ENCODE measurements at places on chromosomes 13 and 19. TPM values are rescaled to one million over a fixed set of nuclear protein-coding genes. Genes with fewer than 3 reads are reported as not detected.

TMPRSS9 gene
- total RNA-seq, result not detected

C19orf73 gene
- total RNA-seq, result 1.2 TPM

EPSTI1 gene
- total RNA-seq, result 2.4 TPM

KLF12 gene
- total RNA-seq, result 11.5 TPM

ZNF665 gene
- total RNA-seq, result 4.4 TPM

NOP53 gene
- 47.3 TPM for total RNA-seq

LHB gene
- total RNA-seq, result not detected

PRSS57 gene
- not detected for total RNA-seq

CALR3 gene
- not detected for total RNA-seq

RNF225 gene
- total RNA-seq, result not detected

MIA gene
- total RNA-seq, result 0.62 TPM

ZNF780A gene
- total RNA-seq, result 25.1 TPM

S1PR4 gene
- total RNA-seq, result under 0.01 TPM

TGFBR3L gene
- 0.89 TPM for total RNA-seq

CAPS gene
- 1.4 TPM for total RNA-seq

MCF2L gene
- total RNA-seq, result 0.37 TPM

NCAN gene
- under 0.01 TPM for total RNA-seq

SLC17A7 gene
- not detected for total RNA-seq

Measured in uterine smooth muscle cell (primary cell).